ENCODE measurements at places on chromosomes 12 and 14. TPM values are rescaled to one million over a fixed set of nuclear protein-coding genes. Genes with fewer than 3 reads are reported as not detected.

PRB2 gene
- not detected for total RNA-seq

PKP2 gene
- 13.7 TPM for total RNA-seq

SERPINA6 gene
- not detected for total RNA-seq

TTC9 gene
- total RNA-seq, result 40.5 TPM

CLMN gene
- total RNA-seq, result 9.6 TPM

AHNAK2 gene
- 184 TPM for total RNA-seq

DPF3 gene
- 1.1 TPM for total RNA-seq

ARL6IP4 gene
- 134 TPM for total RNA-seq

IQSEC3 gene
- total RNA-seq, result 0.28 TPM

AQP6 gene
- total RNA-seq, result not detected

PCED1B gene
- 1.7 TPM for total RNA-seq

Data from esophagus mucosa (tissue), 1 donor.